ENCODE measurements at places on chromosomes 2 and 18.

DNA sequence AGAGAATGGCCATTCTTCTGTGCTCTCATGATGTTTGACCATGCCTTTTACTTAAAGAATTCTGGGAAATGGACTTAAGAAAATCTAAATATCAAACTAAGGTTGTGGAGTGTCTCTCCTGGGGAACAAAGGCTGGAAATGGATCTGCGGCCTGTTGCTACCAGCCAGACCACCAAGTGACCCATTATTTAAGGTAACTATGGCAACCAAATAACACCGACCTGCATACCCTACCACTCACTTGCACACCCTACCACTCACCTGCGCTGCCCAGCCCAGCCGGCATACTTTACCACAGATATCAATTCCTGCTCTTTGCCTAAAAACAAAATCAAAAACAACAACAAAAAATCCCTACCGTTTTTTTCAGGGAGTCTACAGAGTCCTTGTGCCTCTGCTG, 203.2 kb downstream of the NBAS start:
- DNase-seq, result no peak

- DNase-seq, result no peak
Observed at GRCh38 chr2:198518935-198519334, 714.5 kb downstream of the PLCL1 start.

GRCh38 chr2:17754773-17755425, 961 bp downstream of the GEN1 start:
- no peak for DNase-seq

- DNase-seq, result no peak
Observed at GRCh38 chr2:134287323-134287722, 33.5 kb downstream of the MGAT5 start.

GRCh38 chr2:174773215-174773614, 8.9 kb upstream of the CHRNA1 start:
- DNase-seq, result no peak
